A549 treated with ZK216348 at 1 μM for 4 hours (cell line): ENCODE measurements at places on chromosomes 5 and 9. TPM values are rescaled to one million over a fixed set of nuclear protein-coding genes. Genes with fewer than 3 reads are reported as not detected.

The FAM153A gene
- not detected in 5 replicates for total RNA-seq

The TMEM250 gene
- total RNA-seq = 25.6 to 53.9 TPM (median 48.8 TPM) in 5 replicates

The TAF11L13 gene
- not detected in 5 replicates for total RNA-seq

The PHF24 gene
- total RNA-seq = 0.05 to 0.29 TPM (median 0.12 TPM) in 4 of 5 replicates, not detected in the other

The OSTF1 gene
- total RNA-seq = 14.7 to 21.8 TPM (median 15.6 TPM) in 5 replicates

The PCDHA7 gene
- total RNA-seq = 0.06 to 0.21 TPM (median 0.13 TPM) in 5 replicates

The TNFSF15 gene
- 0.05 to 0.25 TPM (median 0.16 TPM) in 5 replicates for total RNA-seq

The INSL4 gene
- 13.6 to 17.0 TPM (median 16.2 TPM) in 5 replicates for total RNA-seq

The SPOCK1 gene
- 8.0 to 26.8 TPM (median 17.2 TPM) in 5 replicates for total RNA-seq

The PCDHB8 gene
- 0.20 to 0.40 TPM (median 0.37 TPM) in 4 of 5 replicates, not detected in the other for total RNA-seq
